Daoy (cell line): ENCODE measurements at places on chromosomes 12 and 14. TPM values are rescaled to one million over a fixed set of nuclear protein-coding genes. Genes with fewer than 3 reads are reported as not detected.

- peak; percentile 42 for DNase-seq
Observed at GRCh38 chr12:53676656-53677015, 753 bp upstream of the ATP5MC2 start.

GRCh38 chr12:76348079-76348901, at the start of gene BBS10:
Gene BBS10 (minus strand): TSS chr12:76348415. CDS start chr12:76348358, 57 bp downstream.
- DNase-seq = peak; percentile 93

GRCh38 chr12:123242116-123242904, 9.1 kb downstream of the MTRFR start:
- DNase-seq = no peak

The LRP1-AS gene
- total RNA-seq = not detected in 2 replicates

The MYF5 gene
- not detected in 2 replicates for total RNA-seq

The FLVCR2 gene
- 0.11 TPM in 1 of 2 replicates, not detected in the other for total RNA-seq
